ENCODE measurements at places on chromosomes 3 and 15.

- DNase-seq, result no peak
Observed at GRCh38 chr15:92123962-92124656, 269.6 kb upstream of the ST8SIA2 start.

DNA sequence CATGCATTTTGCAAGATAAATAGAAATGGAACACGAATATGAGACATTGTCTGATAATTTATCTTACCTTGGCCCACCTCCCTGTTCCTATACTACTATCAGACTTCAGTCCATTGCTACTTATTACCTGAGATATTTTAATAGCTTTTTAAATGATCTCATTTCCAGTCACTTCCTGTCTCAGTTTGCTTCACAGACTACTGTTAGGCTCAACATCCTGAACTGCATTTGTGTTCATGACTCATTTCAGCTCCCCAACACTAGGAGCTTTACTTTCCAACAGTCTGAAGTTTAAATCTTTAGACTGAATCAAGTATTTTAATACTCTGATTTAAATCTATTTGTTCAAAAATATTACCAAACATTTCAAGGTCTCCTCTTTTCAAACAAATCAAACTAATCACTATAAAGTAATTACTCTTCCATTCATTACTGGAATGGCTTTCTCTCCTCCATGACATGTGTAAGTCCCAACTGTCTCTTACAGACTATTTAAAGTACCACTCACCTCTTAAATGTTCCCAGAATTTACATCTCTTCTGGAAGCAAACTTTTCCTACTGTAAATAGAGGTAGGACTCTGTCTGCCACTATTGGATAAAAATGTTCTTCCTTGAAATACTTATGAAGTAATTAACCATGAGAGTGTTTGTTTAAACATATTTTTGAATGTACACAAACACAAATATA, 1277.6 kb downstream of the ZPLD1 start:
- no peak for DNase-seq

- DNase-seq, result no peak
Observed at GRCh38 chr3:183637106-183637486, 1.7 kb downstream of the KLHL24 start.

GRCh38 chr3:114218578-114219185, 18.7 kb downstream of the ZNF80 start:
- DNase-seq, result no peak

GRCh38 chr15:63982381-63982854, 63.9 kb downstream of the DAPK2 start:
- DNase-seq, result no peak

DNA sequence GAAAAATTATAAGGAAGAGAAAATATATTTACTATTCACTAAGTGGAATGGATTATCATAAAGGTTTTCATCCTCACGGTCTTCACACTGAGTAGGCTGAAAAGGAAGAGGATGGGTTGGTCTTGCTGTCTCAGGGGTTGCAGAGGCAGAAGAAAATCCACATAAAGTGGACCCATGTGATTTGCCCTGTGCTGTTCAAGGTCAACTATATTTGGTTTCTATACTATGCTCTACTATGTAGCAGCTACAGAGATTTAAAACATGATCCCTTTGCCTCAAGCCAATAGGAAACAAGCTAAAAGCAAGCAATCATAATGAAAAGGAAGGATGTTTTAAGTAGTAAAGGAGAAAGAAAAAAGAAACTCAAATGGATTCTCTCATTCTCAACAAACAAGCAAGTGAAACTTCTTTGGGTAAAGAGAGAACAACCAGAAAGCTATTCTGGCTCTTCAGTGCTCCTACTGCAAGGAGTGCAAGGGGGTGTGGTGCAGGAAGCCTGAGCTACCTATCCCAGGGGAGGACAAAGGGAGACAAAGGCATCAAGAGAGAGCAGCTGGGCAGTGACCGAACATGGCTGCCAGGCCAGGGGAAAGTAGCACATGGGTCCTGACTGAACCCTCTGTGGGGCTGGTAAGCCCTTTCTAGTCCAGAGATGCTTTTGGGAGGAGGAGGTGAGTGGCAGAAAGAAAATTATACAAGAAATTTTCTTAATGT, 35.9 kb downstream of the SFMBT1 start:
- DNase-seq, result no peak

DNA sequence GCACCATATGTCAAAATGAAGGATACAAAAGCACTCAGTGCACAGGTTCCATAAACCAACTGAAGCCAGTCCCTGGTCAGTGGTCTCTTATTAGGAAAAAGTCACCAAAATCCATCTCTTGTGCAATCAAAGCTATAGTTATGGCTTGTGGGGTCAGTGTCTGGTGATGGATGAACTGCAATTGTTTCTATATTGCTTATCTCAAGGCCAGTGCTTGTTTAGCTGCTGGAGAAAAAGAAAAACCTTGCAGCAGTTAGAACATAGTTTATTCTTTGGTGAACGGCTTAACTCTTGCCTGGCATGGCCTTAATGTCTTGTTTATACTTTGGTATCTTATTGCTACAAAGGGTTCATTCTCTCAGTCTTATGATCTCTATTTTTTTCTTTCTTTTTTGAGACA, 2.9 kb upstream of the UQCRC1 start:
- no peak for DNase-seq

- no peak for DNase-seq
Observed at GRCh38 chr3:158103081-158103886, 2.9 kb downstream of the SHOX2 start.

DNA sequence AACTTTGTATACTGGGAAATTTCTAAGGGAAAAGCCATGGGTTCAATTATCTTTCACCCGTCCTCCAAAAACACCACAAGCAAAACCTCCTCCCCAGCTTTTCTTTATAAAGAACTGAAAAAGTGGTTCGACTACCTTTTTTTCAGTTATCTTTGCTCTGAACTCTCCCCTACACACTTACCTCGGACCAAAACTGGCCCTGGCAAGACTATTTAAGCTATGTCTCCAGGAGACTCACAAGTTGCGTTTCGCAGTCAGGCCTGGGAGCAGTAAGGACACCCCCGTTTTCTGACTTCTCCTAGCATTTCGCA, 645 bp downstream of the COPS2 start:
- no peak for DNase-seq

DNA sequence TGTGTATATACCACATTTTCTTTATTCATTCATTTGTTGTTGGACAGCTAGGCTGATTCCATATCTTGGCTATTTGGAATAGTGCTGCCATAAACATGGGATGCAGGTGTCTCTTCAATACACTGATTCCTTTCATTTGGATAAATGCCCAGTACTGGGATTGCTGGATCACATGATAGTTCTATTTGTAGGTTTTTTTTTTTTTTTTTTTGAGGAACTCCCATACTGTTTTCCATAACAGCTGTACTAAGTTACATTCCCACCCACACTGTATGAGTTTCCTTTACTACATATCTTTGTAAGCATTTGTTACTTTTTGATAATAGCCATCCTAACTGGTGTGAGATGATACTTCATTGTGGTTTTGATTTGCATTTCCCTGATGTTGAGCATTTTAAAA, 437.7 kb downstream of the DIPK2A start:
- DNase-seq, result no peak

DNA sequence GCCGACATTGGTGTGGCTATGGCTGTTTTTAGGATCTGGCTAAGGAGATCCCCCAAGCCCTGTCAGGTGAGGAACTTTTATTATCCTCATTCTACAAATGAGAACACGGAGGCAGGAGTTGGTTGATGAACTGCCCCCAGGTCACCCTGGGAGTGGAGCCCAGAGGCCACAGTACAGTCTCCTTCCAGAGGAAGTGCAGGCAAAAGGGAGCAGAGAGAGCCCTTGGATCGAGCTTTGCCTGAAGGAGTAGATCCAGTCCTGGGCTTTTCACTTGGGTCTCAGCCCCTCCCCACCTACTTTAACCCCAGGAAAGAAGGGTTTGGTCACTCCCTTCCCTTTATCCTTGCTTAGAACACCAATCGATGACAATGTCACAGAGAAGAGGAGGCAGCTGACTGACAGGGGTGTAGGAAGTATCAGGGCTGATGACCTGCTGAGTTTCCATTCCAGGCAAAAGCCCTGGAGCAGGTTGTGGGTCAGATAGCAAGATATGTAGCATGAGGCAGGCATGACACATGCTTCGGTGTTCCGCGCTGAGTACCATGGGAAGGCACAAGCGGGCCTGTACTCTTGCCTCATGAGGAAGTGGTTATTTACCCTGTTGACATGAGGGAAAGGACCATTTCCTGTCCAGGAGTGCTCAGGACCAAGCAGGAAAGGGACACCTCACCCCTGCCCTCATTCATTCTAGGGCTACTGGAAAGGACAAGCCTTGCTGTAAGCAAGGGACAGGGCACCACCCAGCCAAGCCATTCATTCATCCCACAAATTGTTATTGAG, 5.8 kb upstream of the PLA2G4D start:
- DNase-seq, result no peak
